Activated CD8-positive, alpha-beta T cell treated with anti-CD3 and anti-CD28 coated beads for 36 hours (primary cell): ENCODE measurements at places on chromosomes 5 and 9.

GRCh38 chr9:77514886-77515711, 133.0 kb downstream of the GNA14 start:
- no peaks in the 10 kb centered on the region for H3K36me3 ChIP-seq
- peaks cover 6% of the 10 kb centered on the region for H3K4me1 ChIP-seq
- no peak overlapping the region for H3K27ac ChIP-seq
- H3K27me3 ChIP-seq: no peaks in the 10 kb centered on the region
- DNase-seq: no peak

DNA sequence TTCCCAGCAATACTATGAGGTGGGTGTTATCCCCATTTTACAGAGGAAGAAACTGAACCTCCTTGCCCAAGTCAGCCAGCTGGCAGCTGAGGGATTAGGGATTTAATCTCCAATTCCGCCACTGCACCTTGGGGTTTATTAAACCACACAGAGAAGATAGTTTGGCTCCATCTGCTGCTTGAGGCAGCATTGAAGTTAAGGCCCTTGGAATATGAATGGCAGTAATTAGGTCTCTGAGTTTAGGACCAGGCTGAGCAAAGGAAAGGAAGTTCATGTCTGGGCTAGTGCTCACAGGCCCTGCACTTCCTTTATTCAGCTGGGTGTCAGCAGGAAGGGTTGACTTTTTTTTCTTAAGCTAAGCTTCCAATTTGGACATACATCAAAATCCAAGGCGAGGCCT, 86.9 kb upstream of the GDNF start:
- H3K27ac ChIP-seq: no peak overlapping the region
- no peak overlapping the region for H3K4me3 ChIP-seq
- peaks cover 14% of the 10 kb centered on the region for H3K27me3 ChIP-seq
- no peaks in the 10 kb centered on the region for H3K4me1 ChIP-seq
- H3K36me3 ChIP-seq: no peaks in the 10 kb centered on the region

- DNase-seq: no peak
- no peak overlapping the region for H3K27ac ChIP-seq
- peaks cover 16% of the 10 kb centered on the region for H3K27me3 ChIP-seq
- no peak overlapping the region for H3K4me3 ChIP-seq
Observed at GRCh38 chr9:93976973-93977372, 21.8 kb upstream of the BARX1 start.

DNA sequence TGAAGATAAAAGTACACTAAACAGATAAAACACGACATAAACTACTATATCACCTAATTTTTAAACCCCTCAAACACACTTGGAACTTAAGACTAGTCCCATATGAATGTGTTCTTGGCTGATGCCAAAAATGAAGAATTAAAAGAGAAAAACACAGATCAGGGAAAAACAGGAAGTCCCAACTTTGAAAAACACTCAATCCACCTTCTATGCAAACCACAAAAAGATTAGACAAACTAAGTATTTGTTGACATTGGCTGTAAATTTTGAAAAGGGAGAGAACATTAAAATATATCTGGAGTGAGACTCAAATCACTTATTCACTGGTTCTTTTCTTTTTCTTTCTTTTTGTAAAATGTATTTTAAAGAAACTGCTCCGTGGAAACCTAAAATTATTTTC, 81.4 kb downstream of the ANKH start:
- DNase-seq: no peak
- H3K27ac ChIP-seq: no peak overlapping the region

DNA sequence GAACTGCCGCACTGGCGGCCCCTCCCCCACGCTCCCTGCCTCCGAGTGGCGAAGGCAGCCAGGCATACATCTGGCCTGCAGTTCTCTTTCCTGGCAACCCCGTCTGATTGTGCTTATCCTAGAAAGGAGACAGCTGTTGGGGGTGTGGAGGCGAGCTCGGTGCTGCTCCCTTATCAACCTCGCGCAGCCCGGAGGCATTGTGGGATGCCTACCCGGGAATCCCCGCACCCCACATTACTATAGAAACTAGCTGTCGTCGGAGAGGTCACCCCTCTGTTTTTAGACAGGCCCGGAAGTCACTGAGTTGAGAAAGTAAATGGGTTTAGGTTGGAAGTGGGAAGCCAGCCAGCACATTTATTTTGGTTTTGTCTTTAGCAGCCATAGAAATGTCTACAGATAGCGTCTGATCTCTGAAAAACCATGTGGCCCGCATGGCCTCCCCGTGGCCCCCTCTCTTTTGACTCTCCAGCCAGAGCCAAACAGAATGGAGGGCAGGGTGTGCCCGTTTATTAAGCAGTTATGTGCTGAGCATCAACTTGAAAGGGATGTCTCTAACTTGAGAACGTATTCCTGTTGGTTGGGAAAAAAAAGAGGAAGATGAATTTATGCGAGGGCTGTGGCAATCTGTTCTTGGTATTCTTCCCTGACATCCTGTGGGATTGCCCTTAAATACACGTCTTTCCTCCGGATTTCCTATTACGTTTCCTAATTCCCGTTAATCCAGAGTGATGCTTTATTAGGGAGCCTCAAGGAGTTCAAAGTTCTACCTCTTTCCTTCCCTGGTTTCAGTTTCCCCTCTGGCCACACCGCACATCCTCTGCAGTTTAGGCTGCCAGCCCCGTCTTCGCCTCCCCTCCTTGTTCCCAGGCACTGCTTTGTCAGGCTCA, 3.9 kb downstream of the STC2 start:
- H3K4me3 ChIP-seq: peak overlapping the region; percentile 98
- peaks cover 30% of the 10 kb centered on the region for H3K4me1 ChIP-seq
- DNase-seq: peak; percentile 23
- H3K36me3 ChIP-seq: peaks cover 91% of the 10 kb centered on the region

DNA sequence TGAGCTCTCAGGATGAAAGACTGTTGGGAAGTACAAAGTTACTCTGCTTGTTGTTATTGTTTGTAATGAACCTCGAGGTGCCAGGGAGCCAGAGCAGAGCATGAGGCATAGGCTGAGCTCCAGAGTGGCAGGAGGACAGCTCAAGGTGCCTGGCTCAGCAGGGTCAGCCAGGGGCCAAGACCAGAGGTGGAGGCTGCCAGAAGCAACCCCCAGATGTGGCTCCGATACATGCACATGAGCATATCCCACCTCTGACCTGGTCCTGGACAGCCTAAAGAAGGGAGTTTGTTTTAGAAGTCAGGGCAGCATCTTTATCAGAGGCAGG, 105.6 kb downstream of the PSD2 start:
- H3K4me3 ChIP-seq: no peak overlapping the region
- no peaks in the 10 kb centered on the region for H3K36me3 ChIP-seq
- no peak for DNase-seq
- no peak overlapping the region for H3K27ac ChIP-seq
- peaks cover 5% of the 10 kb centered on the region for H3K4me1 ChIP-seq
- H3K27me3 ChIP-seq: peaks cover 25% of the 10 kb centered on the region

- H3K27ac ChIP-seq: no peak overlapping the region
- no peak overlapping the region for H3K4me3 ChIP-seq
- no peaks in the 10 kb centered on the region for H3K36me3 ChIP-seq
Observed at GRCh38 chr5:95447961-95448360, 56.8 kb downstream of the FAM81B start.

GRCh38 chr9:134659688-134660131, 18.1 kb downstream of the COL5A1 start:
- no peak overlapping the region for H3K27ac ChIP-seq
- peaks cover 2% of the 10 kb centered on the region for H3K36me3 ChIP-seq
- H3K27me3 ChIP-seq: peaks cover 2% of the 10 kb centered on the region
- H3K4me1 ChIP-seq: no peaks in the 10 kb centered on the region
- no peak for DNase-seq

GRCh38 chr9:84317563-84317962, 23.0 kb downstream of the SLC28A3 start:
- peak; percentile 41 for DNase-seq
- H3K27ac ChIP-seq: no peak overlapping the region
- H3K27me3 ChIP-seq: peaks cover 5% of the 10 kb centered on the region
- no peak overlapping the region for H3K4me3 ChIP-seq
- no peaks in the 10 kb centered on the region for H3K36me3 ChIP-seq

- peaks cover 30% of the 10 kb centered on the region for H3K4me1 ChIP-seq
- no peak for DNase-seq
- H3K4me3 ChIP-seq: no peak overlapping the region
Observed at GRCh38 chr5:76400466-76400865, 2.6 kb upstream of the IQGAP2 start.

- H3K4me3 ChIP-seq: peak overlapping the region; percentile 28
- peaks cover 97% of the 10 kb centered on the region for H3K4me1 ChIP-seq
- no peaks in the 10 kb centered on the region for H3K27me3 ChIP-seq
Observed at GRCh38 chr5:157252711-157253465, 13.0 kb upstream of the CYFIP2 start.
